ENCODE measurements at places on chromosomes 11 and 22. TPM values are rescaled to one million over a fixed set of nuclear protein-coding genes. Genes with fewer than 3 reads are reported as not detected.

DNA sequence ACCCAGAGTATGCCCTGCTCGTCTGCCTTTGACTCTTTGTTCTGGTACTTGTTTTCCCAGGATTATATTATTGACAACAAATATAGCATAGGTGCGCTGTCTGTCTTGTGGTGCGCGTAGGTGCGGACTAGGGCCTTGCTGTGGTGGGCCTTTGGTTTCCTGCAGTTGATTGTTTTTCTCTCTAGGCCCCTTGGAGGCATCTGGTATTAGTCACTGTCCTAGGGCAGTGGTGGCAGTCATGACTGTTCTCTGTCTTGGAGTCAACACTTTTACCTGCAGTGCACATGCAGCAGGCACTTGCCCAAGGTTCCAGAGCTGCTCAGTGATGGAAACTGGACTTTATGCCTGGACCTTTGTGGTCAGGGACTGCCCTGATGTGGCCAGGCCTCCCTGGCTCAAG, 18.6 kb downstream of the PPP6R2 start:
- DNase-seq: no peak

DNA sequence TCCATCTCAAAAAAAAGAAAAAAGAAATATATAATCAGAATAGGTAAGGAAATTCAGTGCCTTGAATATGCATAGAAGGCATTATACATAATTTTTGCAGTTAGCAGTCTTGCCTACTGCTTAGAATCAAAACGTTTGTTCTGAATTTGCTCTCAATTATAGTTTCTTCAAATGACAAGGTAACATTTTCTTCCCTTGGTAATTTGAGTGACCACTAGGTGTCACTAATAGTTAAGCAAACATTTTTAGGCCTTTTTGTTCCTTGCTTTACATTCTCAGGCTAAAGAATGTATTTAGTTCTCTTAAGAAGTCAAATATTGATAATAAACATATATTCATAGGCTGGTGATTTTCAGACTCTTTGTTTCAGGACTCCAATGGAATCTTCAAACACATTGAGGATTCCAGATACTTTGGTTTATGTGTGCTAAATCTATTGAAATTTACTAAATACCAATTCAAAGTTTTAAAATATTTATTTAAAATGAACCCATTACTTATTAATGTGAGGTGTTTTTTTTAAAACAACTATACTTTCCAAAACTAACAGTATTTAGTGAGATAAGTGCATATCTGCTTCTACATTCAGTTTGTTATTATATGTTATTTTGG, 55.0 kb upstream of the DEPDC7 start:
- no peak for DNase-seq

GRCh38 chr11:111417011-111417765, 38.1 kb upstream of the POU2AF1 start:
- no peak for DNase-seq

GRAMD1B gene
- total RNA-seq: 2.2 TPM

PNPLA3 gene
- total RNA-seq: 2.5 TPM

GRCh38 chr22:44380756-44381486, 68.2 kb upstream of the SHISAL1 start:
- peak; percentile 54 for DNase-seq

DNA sequence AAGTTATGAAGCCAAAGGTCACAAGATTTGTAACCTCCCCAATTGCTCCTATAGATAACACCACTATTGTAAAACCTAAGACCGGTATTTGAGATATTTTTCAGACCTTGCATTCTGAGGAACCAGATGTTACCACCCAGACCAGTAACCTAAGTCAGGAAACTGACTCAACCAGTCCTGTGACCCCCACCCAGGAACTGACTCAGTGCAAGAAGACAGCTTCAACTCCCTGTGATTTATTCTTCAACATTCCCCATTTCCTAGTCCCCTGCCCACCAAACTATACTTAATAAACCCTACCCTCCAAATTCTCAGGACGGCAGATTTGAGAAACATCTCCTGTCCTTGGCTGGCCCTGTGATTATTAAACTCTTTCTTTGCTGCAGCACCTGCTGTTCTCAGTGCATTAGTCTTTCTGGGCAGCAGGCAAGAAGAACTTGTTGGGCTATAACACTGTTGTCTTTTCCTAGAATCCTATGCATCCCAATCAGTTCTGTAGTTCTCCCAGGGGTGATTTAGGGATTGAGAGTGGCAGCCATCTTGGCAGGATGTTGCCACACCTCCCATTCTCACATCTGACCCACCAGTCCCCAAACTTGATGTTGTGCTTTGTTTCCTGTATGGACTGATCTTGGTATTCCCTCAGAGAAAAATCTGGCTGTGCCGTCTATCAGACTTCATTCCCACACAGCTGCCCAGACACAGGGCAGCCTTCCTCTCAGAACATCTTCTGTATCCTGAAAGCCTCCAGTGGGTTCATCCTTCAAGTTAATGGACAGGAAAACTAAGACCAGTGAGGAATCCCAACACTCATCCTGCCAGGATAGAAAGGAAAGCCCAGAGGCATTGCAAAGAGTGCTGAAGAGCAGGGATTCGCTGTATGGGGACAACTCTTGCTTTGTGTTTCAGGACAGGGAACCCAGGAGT, 104.0 kb downstream of the PDE2A start:
- DNase-seq: no peak

DNA sequence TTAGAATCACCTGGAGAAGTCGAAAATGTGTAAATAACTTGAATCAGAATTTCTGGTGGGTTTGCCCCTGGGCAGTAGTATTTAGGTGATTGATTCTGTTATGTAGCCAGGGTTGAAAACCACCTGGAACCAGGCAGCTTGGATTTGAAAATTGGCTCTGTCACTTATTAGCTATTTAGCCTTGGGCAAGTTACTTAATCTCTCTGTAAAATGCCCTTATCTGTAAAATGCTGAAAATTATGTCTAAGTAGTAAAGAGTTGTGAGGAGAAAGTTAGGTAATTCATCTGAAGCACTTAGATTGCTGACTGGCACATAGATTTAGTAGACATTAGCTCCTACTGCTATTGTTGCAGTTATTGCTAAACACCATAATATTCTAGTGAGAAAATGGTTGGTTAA, 49.3 kb downstream of the PPME1 start:
- DNase-seq: no peak

LAYN gene
- 12.9 TPM for total RNA-seq

- DNase-seq: peak; percentile 88
These were observed 746.4 kb downstream of the BRD1 start for GRCh38 chr22:49081261-49081666.

GRCh38 chr11:6443269-6444003, 2.6 kb upstream of the HPX start:
- no peak for DNase-seq

NPTXR gene
- total RNA-seq: 37.5 TPM

ENTHD1 gene
- not detected for total RNA-seq

GRCh38 chr11:17368551-17368950, 17.0 kb downstream of the NCR3LG1 start:
- DNase-seq: no peak

- DNase-seq: no peak
These were observed 20.1 kb upstream of the SIK2 start for GRCh38 chr11:111582163-111582562.

DNA sequence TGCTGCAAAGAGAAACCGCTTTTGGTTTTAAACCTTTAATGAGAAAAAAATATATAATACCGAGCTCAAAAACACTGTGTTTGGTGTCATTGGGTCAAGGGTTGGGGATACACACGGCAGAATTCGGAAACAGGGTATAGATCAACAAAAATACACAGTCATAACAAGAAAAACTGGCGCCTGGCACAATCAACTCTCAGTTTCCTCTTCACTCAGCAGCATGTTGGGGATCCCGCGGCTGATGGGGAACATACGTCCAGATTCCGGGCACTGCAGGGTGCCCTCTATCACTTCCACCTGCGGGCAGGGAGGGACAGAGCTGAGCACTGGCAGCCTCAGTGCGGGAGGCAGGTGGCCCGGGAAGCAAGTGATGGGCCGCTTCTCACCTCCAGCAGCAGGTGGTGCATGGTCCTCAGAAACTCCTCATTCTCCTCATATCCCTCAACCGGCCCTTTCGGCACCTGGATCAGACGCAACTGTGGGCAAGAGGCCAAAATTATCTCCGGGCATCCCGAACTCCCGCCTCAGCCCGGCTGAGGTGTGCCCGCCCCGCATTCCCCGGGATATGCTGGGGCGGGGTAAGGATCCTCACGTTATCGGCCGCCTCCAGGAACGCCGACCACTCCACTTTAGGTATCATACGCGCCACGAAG, 561 bp downstream of the TRMT112 start:
- DNase-seq: no peak

PPP2R5B gene
- total RNA-seq: 29.3 TPM

CYB5R2 gene
- 7.0 TPM for total RNA-seq

SLC5A1 gene
- total RNA-seq: not detected

- no peak for DNase-seq
These were observed 762 bp upstream of the CCDC134 start for GRCh38 chr22:41799486-41800347.

DNA sequence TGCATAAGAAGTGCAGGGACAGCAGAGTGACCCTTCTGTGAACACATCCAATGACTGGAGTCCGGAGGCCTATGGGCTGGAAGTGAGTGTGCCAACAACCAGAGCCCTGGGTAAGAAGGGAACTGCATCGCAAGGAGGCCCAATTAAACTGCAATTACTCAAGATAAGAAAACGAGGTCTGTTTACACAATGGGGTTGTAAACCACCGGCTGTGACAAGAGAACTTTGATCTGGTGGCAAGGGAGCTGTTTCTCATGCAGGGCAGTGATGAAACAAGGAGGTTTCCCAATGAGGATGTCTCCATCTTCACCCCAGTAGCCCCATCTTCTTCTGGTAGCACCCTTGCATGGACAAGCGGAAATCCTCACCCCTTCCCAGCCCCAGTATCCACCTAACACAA, 21.5 kb downstream of the ETS1 start:
- DNase-seq: no peak

PRR33 gene
- not detected for total RNA-seq

DNA sequence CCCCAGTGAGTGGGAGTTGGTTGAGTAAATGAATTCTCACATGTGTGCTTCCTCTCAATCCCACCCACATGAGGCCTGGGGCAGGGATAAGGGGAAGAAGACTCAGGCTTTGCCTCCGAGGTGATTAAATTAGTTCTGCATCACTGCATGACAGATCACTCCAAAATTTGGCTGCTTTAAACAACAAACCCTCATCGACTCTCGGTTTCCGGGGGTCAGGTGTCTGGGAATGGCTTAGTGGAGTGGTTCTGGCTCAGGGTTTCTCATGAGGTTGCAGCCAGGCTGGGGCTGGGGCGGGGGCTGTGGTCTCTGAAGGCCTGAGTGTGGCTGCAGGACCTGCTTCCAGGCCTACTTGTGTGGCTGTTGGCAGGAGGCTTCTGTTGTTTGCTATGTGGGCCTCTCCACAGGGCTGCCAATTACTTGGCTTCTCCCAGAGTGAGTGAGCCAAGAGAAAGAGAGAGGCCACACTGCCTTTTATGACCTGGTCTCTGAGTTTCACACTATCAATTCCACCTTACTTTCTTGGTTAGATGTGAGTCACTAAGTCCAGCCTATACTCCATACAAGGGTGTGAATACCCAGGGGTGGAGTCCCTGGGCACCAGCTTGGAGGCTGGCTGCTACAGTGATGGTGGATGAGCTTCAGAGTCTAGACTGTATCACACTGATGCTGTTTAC, 15.9 kb downstream of the MOGAT2 start:
- DNase-seq: no peak

YAP1 gene
- 114 TPM for total RNA-seq

DNA sequence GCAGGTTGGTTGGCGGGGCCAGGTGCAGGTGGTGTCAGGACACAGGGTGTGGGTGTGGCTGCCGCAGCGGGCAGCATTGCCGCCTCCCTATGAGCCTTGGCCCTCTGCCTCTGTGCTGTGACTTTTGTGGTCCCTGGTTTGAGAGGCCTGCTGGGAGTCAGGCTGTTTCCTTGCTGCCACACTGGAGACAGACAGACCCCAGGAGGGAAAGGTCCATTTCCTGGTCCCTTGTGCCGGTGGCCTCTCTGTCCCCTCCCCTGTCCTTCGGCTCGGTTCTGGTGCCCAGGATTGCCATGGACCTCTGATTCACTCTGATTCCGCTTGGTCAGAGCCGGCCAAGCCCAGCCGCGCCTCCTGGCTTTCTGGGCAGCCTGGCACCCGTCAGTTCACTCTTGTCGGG, 196.9 kb downstream of the TBC1D22A start:
- DNase-seq: no peak

DNA sequence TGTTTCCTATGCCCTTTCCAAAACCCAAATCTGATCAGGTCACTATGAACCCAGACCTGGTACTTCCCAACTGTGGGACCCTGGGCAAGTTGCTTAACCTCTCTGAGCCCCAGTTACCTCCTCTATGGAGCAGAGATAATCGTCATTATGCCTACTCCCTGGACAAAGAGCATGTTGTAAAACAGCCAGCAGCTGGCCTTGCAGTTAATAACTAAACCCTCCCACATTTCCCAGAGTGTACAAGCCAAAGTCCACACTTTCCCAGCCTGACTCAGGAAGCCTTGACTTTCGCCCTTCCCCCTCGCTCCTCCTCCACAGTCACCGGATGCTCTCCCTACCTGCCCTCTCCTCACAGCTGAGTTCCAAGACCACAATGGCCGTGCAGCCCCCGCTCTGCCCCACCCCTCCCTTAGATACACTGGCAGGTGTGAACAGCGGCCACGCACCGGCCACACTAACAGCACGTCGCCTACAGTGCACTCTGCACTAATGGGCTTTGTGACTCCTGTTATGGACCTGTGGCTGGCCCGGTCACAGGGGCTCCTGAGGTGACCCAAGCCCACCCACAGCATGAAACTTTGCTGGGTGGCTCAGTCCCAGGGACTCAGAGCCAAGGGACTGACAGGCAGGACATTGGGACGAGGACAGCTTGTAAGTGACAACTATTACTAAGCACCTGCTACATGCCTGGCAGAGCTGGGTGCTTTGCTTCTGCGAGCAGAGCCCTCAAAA, 15.6 kb upstream of the MFNG start:
- no peak for DNase-seq

DNA sequence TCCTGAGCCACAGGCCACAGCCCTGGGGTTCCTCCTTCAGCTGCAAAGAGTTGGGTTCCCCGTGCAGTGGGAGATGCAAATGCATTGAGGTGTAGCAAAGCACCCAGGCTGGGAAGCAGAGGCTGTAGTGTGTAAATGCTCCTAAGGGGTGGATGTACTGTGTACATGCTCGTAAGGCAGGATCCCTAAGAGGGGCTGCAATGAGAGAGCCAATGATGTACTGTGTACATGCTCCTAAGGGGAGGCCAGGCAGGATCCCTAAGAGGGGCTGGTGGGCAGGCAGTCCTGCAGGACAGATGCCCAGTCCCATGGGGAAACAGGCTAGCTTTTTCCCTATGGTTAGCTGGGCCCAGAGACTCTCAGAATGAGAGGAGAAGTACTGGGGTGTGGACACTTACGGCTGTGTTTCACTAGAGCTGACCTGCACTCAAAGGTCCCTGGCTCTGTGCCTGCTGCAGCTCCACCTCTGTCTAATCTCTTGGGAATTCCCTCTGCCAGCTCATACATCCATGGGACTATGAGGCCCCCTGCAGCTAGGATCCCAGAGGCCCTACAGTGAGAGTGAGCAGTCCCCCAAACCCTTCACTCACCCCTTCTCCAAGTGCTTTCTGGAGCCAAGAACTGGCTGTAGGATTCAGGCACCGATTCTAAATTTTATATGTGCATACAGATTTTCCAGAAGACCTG, 261.9 kb upstream of the LUZP2 start:
- no peak for DNase-seq

CCDC116 gene
- total RNA-seq: 0.85 TPM

GRCh38 chr22:45511847-45512261, 9.2 kb downstream of the FBLN1 start:
- DNase-seq: no peak

GRCh38 chr11:65277631-65278277, 16.0 kb downstream of the POLA2 start:
- no peak for DNase-seq

GRCh38 chr11:11843211-11843621, 1.4 kb downstream of the USP47 start:
- no peak for DNase-seq

DGCR6 gene
- total RNA-seq: 5.4 TPM

GRCh38 chr11:111871693-111872161, 346 bp upstream of the ALG9 start:
- no peak for DNase-seq
